ENCODE measurements at places on chromosomes 7 and 10.

DNA sequence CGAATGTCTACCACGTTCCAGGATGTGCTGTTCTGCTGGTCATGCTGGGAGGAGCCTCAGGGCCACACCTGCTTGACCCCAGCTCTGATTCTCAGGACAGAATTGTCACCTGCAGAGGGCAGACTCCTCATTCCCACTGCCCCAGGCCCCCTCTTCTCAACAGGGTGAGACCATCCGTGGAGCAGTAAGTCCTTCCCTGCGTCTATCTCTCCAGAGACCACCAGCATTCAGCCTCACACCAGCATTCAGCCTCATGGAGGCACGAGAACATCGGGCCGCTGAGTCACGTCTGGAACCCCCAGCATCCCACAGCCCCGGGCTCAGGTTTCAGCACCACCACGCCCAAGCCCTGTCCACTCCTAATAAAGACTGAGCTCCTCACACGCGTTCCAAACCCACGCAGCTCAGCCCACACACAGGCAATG, 273.4 kb downstream of the DIP2C start:
- no peak for DNase-seq

DNA sequence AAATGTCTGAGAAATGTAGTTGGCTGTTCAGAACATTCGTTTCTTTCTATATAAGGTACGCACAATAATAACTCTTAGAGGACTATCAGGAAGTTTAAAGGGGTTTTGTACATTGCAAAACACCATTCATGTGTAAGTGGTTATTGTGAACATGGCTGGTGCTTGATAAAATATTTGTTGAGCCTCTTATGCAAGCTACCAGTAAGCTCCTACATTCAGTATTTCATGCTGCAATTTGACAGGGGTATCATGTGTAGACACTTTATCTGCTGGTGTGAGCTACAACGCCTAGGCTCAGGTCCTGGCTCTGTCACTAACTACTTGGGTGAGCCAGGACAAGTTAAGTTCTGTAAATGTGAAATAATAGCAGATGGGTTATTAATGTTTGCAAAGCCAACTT, 75.5 kb downstream of the MAP3K8 start:
- DNase-seq = no peak

- no peak for DNase-seq
These were observed 1.8 kb upstream of the CYP2C19 start for GRCh38 chr10:94760586-94761178.

- peak; percentile 67 for DNase-seq
These were observed 4.6 kb upstream of the TSPAN15 start for GRCh38 chr10:69446650-69447151.
